Mesothelial cell of epicardium (in vitro differentiated cells): ENCODE measurements at places on chromosomes 1 and 21. TPM values are rescaled to one million over a fixed set of nuclear protein-coding genes. Genes with fewer than 3 reads are reported as not detected.

GRCh38 chr1:30645807-30646206 is 77.6 kb downstream of the MATN1 start:
- peaks cover 79% of the 10 kb centered on the region for H3K27me3 ChIP-seq
- H3K4me3 ChIP-seq, result no peak overlapping the region
- DNase-seq, result no peak
- peaks cover 3% of the 10 kb centered on the region for H3K4me1 ChIP-seq
- H3K27ac ChIP-seq, result no peak overlapping the region

GRCh38 chr21:43734928-43735229 is 15.9 kb downstream of the PDXK start:
- DNase-seq, result no peak
- H3K4me1 ChIP-seq, result peaks cover 9% of the 10 kb centered on the region
- no peak overlapping the region for H3K4me3 ChIP-seq
- peaks cover 3% of the 10 kb centered on the region for H3K36me3 ChIP-seq
- no peaks in the 10 kb centered on the region for H3K27me3 ChIP-seq

DNA sequence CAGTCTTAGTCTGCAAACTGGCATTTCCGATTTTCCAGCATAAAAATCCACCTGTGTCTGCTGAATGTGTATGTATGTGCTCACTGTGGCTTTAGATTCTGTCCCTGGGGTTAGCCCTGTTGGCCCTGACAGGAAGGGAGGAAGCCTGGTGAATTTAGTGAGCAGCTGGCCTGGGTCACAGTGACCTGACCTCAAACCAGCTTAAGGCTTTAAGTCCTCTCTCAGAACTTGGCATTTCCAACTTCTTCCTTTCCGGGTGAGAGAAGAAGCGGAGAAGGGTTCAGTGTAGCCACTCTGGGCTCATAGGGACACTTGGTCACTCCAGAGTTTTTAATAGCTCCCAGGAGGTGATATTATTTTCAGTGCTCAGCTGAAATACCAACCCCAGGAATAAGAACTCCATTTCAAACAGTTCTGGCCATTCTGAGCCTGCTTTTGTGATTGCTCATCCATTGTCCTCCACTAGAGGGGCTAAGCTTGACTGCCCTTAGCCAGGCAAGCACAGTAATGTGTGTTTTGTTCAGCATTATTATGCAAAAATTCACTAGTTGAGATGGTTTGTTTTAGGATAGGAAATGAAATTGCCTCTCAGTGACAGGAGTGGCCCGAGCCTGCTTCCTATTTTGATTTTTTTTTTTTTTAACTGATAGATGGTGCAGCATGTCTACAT is 2.5 kb upstream of the OLFML3 start:
- H3K4me1 ChIP-seq, result peaks cover 59% of the 10 kb centered on the region
- peaks cover 9% of the 10 kb centered on the region for H3K36me3 ChIP-seq
- peak overlapping the region; percentile 70 for H3K27ac ChIP-seq
- H3K4me3 ChIP-seq, result no peak overlapping the region
- DNase-seq, result no peak

DNA sequence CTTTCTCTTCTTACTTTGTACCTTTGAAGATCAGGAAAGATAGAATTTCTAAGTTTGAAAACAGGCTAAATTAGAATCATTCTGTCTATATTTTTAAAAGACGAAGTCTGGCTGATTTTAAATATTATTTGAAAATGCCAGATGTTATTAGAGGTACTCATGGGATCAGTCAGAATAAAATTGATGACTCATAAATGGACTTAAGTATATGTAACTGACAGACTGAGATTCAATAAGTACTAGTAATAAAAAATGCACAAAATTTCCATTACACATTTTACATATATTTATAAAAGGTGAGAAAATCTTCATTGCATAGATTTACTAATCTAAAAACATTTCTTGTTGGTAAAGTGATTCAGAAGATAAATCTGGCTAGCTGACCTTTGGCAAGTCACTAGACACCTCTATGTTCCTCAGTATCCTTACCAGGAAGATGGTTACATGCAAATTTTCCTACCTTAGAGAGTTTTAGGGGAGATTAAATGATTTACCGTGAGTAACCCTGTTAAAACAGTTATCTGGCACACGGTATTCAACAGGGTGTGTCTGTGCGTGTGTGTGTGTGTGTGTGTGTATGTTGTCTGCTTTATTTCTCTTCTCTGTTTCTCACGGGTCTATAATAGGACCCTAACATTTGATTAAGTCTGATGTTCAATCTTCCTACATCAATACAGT is 189.0 kb downstream of the RUNX1 start:
- H3K27me3 ChIP-seq, result no peaks in the 10 kb centered on the region
- H3K4me3 ChIP-seq, result no peak overlapping the region
- H3K4me1 ChIP-seq, result peaks cover 20% of the 10 kb centered on the region
- H3K36me3 ChIP-seq, result peaks cover 19% of the 10 kb centered on the region
- no peak overlapping the region for H3K27ac ChIP-seq

The NBPF12 gene
- 18.3 to 20.5 TPM (median 19.7 TPM) in 3 replicates for total RNA-seq

The CD1B gene
- not detected in 3 replicates for total RNA-seq

The OPRD1 gene
- total RNA-seq, result 0.27 to 0.66 TPM (median 0.34 TPM) in 3 replicates

The IFNAR1 gene
- total RNA-seq, result 24.8 to 28.7 TPM (median 27.0 TPM) in 3 replicates
